ENCODE measurements at places on chromosomes 2 and 18.

GRCh38 chr18:6374340-6374739, 40.4 kb downstream of the L3MBTL4 start:
- DNase-seq: no peak

DNA sequence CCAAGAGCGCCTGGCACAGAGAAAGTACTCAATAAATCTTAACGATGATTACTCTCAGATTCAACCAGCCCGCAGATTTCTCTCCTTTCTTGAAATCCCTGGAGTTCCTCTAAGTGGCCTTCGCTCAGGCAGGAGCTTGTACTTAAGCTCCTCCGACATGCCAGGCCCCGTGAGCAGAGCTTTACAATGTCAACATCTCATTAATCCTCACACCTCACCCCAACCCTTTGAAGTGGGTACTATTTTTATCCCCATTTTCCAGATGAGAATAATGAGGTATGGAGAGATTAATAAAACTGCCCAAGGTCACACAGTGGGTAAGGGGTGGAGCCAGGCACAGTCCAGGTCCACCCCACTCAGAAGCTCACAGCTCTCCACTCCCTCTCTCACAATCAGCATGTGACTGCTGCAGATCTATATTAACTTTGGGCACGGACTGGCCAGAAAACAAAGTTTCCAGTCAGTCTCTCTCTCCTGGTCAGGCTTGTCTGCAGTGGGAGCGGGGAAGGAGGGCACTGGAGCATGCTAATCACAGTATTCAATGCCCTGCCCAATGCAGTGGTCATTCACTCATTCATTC, 18.0 kb downstream of the DNMT3A start:
- DNase-seq: no peak

- DNase-seq: no peak
Observed at GRCh38 chr18:58033216-58033615, 10.8 kb upstream of the NEDD4L start.

GRCh38 chr18:48729404-48729803, 190.6 kb downstream of the CTIF start:
- no peak for DNase-seq

GRCh38 chr18:79353267-79353666, 42.5 kb upstream of the NFATC1 start:
- no peak for DNase-seq

- DNase-seq: no peak
Observed at GRCh38 chr18:66300141-66300540, 303.7 kb downstream of the CDH19 start.

DNA sequence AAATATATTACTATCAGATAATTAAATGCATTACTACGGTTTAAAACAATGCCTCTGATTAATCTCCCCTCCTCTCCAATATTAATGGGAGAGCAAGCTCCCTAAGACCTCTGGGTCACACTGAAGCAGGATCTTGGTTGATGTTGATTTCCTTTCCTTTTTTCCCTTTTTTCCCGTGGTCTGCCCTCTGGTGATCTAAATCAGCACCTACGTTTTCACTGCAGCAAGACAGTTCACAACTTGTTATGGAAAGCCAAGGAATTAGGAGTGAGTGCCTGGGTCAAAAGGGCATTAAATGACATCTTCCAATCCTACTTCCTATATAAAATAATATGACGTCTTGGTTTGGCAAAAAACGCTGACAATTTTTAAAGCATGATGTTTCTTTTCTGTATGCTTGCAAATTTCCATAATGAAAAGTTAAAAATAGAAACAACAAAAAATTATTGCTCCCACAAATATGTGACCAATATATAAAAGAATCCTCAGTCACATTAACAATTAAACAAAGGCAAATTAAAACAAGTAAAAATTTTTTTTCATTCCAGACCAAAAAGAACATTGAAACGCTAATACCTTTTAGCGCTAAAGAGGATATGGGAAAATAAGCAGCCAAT, 7.9 kb upstream of the CFAP36 start:
- no peak for DNase-seq

DNA sequence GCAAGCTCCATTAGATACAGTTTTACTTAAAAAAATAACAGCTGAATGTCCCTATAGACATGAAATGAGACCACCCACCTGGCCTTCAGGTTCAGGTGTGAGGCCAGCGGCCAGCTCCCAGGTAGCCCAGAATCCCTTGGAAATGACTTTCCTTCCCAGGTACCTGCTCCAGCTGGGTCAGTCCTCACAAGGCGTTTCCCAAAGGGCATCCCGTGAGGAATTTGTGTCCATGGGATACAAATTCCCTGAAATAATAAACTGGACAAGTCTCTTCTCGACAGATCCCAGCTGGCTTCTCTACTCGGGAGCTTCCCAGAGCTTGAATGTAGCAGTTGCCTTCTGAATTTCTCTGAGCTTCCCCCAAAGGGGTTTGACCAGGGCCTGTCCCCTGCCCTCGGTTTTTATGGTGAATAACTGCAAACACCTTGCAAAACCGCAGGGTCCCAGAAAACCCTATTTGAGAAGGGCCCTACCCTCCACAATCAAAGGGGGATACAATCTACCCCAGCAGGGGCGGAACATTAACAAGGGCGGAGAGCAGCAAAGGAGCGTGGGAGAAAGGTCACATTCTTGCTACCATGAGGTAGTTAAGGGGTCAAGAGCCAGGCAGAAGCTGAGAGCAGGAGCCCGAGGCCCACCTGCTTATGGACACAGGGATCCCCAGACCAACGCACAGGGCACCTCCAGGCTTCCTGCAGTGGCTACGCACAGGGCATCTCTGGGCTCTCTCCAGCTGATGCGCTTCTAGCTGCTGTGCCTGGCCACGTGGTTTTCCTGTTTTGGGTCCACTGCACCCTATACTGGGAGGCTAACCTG, 107.7 kb downstream of the HDAC4 start:
- no peak for DNase-seq

Data from activated T-helper 1 cell treated with anti-CD3 and anti-CD28 coated beads, Interleukin-2, amount 50 U/mL, for 16 hours (primary cell).